ENCODE measurements at places on chromosomes 5 and 9.

DNA sequence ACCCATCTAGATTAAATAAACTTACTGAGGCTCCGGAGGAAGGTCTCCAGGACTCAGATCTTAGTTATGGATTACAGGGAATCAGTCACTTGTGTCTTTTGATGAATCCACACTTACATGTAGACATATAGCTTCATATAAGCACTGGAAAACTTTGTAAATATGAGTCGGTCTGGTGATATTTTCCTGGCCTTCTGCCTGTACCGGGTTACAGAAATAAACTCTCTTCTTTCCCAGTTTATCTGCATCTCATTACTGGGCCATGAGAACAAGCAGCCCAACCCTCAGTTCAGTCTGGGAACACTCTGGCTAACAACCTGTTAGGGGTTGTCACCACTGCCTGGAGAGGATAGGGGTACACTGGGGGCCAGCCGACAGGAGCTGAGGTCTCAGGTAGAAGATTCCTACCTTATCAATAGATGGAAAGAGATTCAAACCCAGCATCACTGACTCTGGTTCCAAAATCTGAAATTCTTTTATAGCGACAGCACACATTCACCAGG lies 59.1 kb downstream of the THBS4 start:
- no peak for DNase-seq

GRCh38 chr9:115035841-115036612 lies 81.9 kb downstream of the TNC start:
- DNase-seq: no peak

DNA sequence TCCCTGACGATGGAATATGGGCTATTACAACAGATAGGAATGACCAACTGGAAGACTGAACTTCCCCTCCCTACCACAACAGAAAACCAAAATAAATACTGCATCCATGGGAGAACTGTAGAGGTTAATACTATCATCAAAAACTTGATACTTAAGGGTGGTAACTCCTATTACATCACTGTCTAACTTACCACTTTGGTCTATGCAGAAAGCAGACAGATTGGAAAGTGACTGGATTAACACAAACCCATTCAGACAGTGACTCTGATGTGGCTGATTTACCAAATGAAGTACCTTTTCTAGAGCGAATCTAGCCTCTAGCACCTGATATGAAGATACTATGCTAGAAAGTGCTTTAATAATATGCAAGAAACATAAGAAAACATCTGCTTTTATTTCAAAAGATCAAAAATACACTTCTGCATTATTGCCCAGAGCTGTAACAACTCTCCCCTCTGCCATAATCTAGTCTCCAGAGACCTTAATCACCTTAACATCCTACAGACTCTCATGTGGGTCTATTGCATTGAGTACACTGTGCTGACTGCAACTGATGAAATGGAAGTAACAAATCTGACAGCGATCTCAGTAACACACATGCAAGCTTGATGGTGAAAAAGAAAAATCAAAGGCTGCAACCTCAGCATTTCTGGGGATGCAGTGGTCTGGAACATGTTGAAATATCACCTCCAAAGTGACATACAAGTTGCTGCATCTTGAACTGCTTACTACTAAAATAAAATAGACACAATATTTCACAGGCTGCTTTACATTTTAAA lies 62.7 kb downstream of the EPB41L4A start:
- DNase-seq: peak; percentile 63

- DNase-seq: no peak
Measured at GRCh38 chr5:64557911-64558310, 52.1 kb downstream of the RGS7BP start.

GRCh38 chr5:158473016-158473635 lies 614.2 kb upstream of the CLINT1 start:
- DNase-seq: no peak

DNA sequence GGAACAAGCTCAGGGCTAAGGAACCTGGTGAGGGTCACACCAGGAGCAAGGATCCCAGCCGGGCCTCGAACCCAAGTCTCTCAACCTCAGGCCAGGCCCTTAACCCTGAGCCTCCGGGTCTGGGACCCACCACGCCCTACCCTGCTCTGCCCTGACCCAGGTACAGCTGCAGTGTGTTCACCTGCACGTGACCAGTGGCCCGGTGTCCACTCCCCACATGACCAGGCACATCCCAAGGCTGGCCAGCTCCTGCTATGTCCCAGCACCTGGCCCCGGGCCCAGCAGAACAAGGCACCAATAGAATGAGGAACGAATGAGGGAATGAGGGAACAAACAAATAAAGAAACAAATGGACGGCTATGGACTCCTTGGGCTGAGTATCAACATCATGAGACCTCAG lies 112.0 kb upstream of the SARDH start:
- DNase-seq: no peak

DNA sequence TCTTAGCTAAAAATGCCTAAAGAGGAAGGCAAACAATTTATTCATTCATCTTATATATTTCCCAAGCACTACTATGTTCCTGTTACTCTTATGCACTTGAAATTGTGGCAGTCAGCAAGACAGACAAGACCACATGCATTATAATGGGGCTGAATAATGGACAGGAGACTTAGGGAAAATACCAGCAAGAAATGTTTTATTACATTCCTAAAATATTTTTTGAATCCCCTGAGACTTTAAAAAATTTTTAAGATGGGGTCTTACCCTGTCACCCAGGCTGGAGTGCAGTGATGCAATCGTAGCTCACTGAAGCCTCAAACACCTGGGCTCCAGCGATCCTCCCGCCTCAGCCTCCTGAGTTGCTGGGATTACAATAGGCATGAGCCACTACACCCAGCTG lies 13.2 kb downstream of the ZCCHC9 start:
- DNase-seq: no peak

DNA sequence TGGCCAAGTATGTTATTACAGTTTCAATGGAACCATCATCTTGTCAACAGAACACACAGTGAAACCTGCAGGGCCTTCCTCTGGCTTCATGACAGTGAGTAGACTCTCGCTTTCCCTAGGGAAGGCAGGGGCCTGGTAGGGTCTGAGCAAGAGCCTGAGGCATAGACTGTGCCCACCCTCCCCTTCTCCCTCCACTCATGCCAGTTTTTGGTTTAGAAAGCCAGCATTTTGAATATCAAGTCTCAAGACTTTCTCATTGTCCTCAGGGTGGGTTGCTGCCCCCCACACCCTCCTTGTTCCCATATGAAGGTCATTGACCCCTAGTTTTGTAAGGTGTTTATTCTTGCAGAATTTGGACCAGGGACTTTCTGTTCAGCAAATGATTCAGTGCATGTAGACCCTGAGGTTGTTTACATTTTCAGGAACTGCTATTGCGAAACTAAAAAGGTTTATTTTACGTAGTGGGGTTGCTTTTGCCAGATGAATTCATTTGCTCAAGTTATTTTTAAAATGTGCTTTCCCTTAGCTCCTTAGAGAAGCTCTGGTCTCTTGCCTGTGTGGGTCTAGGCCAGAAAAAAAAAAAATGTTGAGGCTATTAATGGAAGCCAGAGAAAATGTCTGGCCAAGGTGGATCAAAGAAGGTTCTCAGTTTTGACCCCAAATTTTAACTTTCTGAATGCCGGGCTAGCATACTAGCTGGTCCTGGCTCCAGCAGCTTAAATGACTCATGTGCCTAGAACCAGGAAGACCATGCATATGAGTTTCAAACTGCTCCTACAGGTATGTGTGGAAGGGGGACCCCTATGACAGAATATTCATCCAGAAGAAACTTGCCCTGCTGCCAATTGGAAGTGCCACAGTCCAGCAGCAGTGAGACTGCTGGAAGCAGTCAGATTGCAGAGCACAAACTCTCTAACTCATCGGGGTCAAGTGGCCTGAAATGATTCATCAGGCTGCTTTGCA lies 10.1 kb upstream of the MOB3B start:
- DNase-seq: peak; percentile 46

- no peak for DNase-seq
Measured at GRCh38 chr9:114919611-114920010, 10.8 kb downstream of the TNFSF8 start.

- DNase-seq: no peak
Measured at GRCh38 chr5:52998552-52999313, 9.6 kb downstream of the ITGA2 start.

DNA sequence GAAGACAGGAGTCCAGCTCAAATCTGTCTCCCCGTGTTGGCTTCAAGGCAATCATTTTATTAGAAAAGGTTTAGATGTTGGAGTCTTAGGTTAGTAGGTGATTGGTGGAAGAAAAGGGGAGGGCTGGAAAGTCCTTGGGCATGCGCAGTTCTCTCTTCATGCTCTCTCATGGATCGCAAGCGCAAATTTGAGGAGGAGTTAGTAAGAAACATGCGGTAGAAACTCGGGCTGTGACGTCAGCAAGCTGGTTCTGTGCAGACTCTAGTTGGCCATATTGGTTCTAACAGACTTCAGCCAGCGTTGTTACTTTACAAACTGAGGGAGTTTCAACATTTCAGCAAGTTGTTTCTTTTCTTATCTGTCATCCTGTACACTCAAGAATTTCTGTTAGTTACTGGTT lies 392.2 kb downstream of the CDK5RAP2 start:
- no peak for DNase-seq

DNA sequence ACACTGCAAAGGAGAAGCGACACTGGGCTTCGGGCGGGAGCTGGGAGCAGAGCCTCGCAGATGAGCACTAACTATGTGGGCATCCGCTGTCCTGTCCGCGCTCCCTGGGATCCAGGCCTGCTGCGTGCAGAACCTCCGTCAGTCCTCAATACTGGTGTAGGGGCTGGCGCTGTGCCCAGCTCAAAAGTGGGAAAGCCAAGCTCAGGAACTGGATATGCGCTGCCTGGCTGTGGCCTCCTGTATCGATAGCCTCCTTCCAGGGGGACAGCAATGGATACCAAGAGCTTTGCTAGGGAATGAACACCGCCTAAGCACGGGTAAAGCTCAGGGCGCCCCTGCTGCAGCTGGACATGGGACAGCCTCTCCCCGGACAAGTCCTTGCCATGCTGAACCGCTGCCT lies 270.4 kb downstream of the NSG2 start:
- DNase-seq: no peak

DNA sequence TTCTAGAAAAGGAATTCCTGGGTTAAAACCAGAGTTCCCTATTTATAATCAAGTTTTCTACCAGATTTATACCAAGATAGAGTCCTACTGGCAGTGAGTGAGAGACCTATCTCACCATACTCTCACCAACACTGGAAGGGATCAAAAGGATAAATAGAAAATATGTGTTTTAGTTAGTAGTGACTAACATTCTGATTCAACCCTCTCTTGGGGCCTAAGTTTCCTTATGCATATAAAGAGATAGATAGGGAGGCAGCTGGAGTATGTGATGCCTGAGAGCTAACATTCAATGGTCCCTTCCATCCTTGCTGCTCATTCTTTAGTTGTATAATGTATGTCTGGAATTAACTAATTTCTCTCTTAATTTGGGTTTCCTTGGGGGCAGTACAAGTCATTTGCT lies 32.0 kb downstream of the CKMT2 start:
- DNase-seq: no peak

Data from eye (tissue), 1 donor.